ENCODE measurements at places on chromosomes 11 and 22.
A peak's percentile ranks its signal among the peaks of the same experiment; 100 is the strongest.

GRCh38 chr11:109374441-109374840 lies 47.5 kb upstream of the C11orf87 start:
- DNase-seq: no peak

GRCh38 chr11:128946648-128947047 lies 4.0 kb upstream of the TP53AIP1 start:
- DNase-seq: no peak

GRCh38 chr22:46649141-46650077 lies 29.2 kb downstream of the GRAMD4 start:
- DNase-seq: no peak

GRCh38 chr11:20042811-20043341 lies 117.4 kb downstream of the DBX1 start:
- no peak for DNase-seq

DNA sequence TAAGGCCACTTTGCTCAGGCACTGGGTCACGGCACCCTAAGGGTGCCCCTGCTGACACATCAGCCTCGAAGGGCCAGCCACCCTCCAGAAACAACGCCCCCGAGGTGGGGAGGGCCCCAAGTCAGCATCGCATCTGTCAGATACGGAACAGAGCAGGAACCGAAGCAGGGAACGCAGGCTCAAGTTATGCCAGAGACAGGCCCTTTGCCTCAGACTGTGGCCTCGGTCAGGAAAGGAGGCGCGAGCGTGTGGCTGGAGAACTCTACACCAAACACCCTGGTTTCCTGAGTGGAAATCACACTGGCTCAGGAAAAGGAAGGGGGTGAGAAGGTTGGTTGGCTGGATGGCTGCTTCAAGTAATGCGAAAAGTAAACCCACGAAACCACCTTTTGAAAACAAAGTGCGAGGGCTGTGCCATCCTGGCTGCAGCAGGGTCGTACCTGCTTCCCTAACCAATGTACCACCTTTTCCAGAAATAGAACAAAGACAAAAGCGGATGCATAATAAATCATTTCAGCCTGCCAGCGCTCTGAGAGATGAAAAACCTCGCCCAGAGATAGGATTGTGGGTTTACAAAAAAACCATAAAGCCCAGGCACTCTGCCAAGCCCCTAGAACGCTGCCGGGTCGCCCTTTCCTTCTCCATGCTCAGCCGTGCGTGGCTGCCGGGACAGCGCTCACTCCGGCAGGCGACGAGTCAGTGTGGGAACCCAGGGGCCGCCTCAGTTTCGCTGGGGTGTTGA lies 38.6 kb downstream of the TRMU start:
- no peak for DNase-seq

- DNase-seq: no peak
These were observed 33.3 kb upstream of the ADSL start for GRCh38 chr22:40313007-40313406.

DNA sequence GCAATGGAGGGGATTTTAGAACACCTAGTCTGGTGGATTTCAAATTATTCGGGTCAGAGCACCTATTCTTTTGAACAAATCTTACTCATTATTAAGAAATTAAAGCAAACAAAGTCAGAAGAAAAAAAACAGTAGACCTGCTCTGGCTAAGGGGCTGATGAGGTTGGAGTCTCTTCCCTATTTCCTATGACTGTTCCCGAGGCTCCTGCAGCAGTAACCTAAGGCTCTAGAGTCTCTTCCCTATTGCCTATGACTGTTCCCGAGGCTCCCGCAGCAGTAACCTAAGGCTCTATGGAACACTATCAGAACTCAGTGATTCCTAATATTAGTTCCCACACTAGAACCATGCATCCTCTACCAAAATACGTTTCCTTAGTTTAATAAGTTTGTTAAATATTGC lies 607.9 kb downstream of the NTM start:
- DNase-seq: no peak

DNA sequence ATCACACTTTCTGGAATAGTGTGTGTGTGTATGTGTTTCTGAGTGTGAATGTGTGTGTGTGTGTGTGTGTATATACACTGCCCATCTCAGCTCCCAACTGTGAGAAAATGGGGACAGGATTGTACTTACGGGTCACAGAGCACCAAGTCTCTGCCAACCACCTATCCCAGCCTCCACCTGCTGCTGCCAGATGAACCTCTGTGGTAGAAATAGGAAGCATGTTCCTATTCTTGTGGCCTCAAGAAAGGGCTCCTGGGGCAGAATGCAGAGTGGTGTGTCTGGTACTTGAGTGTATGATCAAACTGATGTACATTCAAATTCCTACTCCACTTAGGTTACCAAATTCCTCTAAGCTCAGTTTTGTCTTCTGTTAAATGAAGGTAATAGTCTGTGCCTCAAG lies 14.6 kb downstream of the UBASH3B start:
- no peak for DNase-seq

GRCh38 chr22:30288419-30289140 lies 725 bp downstream of the CASTOR1 start:
- DNase-seq: no peak

DNA sequence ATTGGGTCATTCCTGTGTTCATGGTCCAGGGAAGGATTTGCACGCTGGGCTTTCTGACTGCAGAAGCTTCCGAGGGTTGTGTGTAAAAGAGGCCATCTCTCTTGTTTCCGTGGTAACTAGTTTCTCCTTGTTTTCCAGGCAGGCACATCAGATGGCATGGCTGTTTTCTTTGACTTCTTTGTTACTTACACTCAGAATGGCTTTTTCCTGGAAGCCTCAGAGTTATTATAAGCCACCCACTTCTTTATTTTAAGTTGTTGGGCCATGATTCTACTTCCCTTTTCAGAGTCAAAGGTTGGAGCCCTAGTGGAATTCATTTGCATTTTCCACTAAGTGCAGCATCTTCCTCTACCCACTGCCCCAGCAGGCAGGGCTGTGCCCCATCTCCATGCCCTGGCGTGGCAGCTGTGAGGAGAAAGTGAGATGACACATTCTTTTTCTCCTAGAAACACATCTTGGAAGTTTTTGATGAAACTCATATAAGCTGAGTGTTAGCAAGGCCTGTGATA lies 94.9 kb downstream of the PRR5L start:
- no peak for DNase-seq

- DNase-seq: no peak
These were observed 69.7 kb downstream of the TTC28 start for GRCh38 chr22:28609921-28610320.

- DNase-seq: no peak
These were observed 77.6 kb upstream of the IGLL5 start for GRCh38 chr22:22810018-22810427.

DNA sequence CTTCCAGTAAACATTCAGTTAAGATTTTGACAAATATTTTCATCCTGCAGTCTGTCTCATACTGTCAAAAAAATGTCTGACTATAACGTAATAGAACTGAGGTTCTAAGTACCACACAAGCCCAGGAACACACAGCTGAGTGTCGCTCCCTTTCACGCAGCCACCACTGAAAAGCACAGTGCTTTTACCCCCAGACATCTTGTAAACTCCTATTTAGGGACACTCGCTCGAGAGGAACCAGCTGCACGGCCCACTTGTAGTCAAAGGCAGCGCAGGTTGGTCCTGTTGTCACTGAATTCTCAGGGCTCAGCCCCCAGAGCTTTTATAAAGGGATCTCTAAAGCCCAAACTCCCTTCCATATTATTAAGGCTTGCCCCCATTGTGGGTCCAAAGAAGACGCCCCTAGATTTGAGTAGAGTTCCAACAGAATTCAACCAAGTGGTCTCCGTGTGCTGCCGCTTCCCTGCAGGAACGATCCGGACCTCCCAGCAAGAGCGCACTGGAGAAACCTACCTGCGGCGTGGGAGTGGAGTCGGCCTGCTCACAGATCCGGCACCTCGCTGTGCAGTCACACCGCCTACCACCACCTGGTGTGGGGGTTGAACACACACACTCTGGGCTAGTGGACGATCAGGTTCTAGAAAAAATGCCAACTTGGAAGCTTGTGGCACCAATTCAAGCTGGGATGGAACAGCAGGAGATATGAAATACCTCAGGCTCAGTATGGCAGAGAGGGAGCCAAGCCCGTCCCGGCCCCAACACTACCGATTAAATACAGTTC lies 23.4 kb downstream of the ASPHD2 start:
- DNase-seq: no peak

GRCh38 chr11:15370495-15371147 lies 255.9 kb downstream of the INSC start:
- DNase-seq: no peak

GRCh38 chr11:108224911-108225786 lies 2.3 kb downstream of the ATM start:
- no peak for DNase-seq

DNA sequence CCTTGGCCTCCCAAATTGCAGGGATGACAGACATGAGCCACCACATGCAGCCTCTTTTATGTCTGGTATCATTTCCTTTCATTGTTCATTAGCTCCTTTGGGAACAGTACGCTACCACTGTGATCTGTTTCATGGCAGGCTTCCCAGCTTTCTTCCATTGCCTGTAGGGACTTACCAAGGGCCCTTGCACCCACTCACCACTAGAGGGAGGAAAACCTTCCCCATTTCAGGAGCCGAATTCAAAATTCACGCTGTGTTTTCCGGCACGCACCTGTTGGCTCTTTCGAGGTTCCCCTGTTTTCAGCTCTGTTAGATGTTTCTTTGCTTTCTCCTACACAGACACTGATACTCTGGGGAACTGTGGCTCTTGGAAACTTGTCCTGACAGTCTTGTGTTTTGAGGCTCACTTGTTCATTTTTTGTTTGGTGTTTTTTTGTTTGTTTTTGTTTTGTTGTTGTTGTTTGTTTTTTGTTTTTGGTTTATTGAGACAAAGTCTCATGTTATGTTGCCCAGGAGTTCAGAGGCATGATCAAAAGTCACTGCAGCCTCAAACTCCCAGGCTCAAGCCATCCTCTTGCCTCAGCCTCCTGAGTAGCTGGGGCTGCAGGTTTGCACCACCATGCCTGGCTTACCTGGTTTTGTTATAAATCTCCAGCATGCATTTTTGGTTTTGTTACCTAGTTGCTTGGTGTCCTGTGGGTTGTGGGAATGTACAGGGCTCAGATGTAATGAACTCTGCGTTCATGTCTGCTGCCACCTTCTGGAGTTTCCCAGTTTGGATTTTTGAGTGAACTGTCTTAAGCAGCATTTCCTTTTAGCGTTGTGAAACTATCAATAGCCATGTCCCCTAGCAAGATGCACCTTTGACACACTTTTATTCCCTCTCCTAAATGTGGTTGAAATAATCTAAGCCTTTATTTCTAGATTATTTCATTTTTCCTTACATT lies 2.3 kb downstream of the KRTAP5-11 start:
- peak; percentile 37 for DNase-seq

DNA sequence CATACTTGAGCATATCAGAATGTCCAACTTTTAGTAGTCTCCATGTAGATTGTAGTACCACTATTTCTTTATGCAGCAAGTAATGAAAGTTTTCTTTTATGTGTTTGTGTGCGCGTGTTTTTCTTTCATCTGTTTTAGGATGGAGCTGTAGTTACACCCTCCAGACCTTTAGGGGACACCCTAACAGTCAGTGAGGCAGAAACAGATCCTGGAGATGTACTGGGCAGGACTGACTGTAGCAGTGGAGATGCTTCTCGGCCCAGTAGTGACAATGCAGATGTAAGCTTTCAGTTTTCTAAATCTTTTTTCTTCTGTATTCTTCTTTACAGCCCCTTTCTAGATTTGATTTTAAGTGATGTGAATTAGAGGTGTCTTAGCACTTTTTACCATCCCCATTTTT lies 79.9 kb upstream of the GRIK4 start:
- DNase-seq: no peak

DNA sequence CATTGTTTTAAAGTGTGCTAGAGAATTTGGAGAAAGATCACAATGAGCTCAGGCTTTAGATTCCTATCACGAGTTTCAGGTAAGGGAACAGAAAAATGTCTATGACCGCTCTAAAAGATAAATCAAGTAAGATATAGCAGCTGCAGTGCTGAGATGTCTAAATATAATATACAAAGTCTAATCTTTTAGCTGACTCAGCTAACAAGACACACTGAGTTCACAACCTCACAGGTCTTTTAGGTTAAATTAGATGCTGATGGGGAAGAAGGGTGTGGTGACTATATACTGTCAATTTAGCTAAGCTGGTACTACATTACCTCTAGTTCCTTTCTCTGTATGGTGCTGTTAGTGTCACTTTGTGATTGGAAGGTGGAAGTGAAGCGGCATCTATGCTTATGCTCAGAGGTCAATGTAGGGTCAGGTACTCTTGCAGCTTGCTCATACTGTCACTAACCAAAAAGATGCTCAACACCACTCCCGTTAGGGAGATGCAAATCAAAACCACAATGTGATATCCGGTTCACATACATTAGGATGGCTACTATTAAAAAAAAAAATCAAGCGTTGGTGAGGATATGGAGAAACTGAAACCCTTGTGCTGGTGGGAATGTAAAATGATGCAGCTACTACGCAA lies 283.5 kb downstream of the SWAP70 start:
- no peak for DNase-seq

DNA sequence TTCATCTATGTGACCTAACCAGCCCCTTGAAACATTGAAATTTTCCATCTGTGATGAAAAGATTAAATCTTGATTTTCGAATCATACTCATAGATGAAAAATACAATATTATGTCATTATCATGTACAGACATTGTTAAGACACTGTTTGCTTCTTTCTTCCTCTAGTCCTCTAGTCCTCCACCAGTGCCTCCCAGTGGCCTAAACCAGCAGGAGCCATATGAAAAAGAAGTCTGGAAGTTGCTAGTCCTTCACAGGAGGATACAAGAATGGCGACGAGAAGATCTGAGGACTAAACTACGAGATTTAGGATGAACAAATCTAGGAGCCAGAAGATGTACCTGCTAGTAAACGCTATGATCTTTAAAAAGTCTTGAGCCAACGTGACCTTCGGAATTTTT lies 134.1 kb downstream of the SLC17A6 start:
- no peak for DNase-seq

- no peak for DNase-seq
These were observed 20.9 kb downstream of the SERPIND1 start for GRCh38 chr22:20794650-20795413.

GRCh38 chr22:39661842-39662685 lies 91.5 kb downstream of the CACNA1I start:
- DNase-seq: no peak

- no peak for DNase-seq
These were observed 3.5 kb upstream of the INSC start for GRCh38 chr11:15111215-15111614.

DNA sequence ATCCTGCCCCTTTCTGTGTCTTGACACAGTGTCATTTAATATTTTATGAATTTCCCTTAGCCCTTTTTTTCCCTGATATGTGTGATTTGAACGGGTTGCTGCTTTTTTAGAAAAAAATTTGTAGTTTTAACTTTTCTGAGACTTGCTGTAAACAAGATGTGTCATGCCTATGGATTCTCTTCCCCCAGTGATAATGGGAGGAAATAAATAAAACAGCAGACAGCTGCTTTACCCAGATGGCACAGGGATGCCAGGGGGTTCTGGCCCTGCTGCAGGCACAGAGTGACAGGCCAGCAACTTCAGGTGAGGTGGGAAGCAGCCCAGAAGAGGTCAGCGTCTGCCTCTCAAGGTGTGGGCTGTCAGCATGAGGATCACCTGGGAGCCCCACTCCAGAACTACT lies 266.9 kb downstream of the KIRREL3 start:
- no peak for DNase-seq

- DNase-seq: no peak
These were observed 11.1 kb downstream of the YAP1 start for GRCh38 chr11:102121329-102121728.

- DNase-seq: no peak
These were observed 131.7 kb downstream of the MICAL2 start for GRCh38 chr11:12241971-12242672.

Measured in NCI-H1436 treated with DMSO at 0.1 percent for 48 hours (cell line).